Fibroblast of skin of back (primary cell): ENCODE measurements at places on chromosomes 5 and 9.

DNA sequence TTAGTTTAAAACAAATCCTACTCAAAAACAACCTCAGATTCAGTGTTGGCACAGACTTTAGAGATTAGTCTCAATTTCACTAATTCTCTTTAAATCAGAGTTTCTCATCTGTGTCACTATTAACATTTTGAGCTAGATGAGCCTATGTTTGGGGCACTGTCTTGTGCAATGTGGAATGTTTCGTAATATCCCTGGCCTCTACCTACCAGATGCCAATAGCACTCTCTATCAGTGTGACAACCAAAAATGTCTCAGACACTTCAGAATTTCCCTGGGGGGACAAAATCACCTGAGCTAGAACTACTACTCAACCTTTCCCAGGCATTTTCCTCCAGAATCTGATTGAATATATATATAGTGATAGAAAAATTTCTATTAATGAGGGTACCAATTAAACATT, 465.2 kb upstream of the RGMB start:
- no peak for DNase-seq

DNA sequence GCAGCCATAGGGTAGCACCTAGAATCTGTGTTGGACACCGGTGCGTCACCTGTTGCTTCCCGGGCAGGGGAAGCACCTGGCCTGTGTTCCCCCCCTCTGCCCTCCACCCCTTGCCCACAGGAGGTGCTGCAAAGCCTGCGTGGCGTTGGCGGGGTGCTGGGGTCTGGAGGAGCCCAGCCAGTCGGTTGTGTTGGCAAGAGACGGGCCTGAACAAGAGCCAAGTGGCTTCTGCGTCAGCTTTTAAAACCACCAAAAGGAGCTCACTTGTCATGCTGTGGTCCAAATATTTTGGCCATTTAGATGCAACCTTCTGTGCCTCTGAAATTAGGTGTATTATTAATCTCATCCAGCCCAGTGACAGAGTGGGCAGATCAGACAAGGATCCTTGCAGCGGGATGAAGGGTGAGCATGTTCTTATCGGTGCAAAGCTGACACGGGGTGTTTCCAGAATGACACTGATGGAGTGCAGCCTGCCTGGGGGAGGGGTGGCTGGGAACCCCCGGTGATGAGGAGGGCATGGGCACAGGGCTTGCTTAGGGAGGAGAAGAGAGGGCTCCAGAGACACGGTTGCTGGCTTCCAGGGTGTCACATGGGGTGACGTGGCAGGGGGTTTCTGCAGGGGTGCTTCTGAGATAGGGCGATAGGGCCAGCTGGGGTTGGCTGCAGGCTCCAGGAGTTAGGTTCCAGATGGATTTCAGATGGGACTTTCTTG, 9.7 kb upstream of the RXRA start:
- DNase-seq = peak; percentile 56

DNA sequence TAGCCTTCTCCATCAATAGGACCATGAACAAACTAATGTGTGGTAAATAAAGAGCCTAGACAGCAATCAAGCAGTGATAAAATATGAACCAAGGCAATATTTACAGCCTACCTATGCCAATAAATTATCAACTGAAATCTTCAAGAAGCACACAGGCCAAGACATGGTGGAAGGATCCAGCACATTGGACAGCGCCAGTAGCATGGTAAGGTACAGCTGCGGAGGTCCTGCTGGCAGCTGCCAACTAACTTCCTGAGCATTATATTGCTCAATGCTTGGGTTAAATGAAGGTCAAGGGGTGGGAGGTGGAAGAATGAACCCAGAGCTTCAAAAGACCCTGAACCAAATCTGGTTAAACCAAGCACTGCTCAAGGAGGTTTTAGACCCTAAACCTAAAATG, 16.5 kb upstream of the SPDL1 start:
- DNase-seq = peak; percentile 49

- no peak for DNase-seq
Observed at GRCh38 chr9:136002881-136003280, 41.7 kb upstream of the UBAC1 start.

DNA sequence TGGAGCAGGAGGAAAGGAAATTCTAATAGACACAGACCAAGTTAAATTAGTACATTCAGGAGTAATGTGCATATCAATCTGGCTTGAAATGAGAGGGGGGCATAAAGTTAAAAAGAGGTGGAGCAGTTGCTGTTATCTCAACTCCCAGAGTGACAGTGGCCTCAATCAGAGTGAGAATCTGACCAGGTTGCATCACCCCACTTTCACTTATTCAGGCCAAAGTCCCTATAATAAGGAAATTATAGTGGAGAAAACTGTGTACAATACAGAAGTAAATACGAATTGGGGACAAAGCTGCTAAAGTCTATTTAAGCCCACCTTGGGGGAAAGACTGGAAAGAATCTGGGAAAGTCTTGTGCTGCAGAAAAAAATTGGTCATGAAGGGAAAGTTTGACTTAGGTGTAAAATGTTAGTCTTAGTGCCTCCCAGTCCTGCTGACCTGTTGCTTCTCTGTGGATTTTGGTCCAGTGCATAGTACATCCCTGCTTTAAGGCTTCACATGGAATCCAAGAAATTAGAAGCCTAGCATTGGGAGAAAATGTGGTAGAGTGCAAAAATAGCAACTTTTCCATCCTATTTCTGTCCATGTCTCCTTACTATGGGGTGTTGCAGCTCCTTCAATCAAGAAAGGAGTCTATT, 27.9 kb downstream of the MROH2B start:
- no peak for DNase-seq

GRCh38 chr9:4530375-4530774, 40.1 kb downstream of the SLC1A1 start:
- DNase-seq = peak; percentile 30

DNA sequence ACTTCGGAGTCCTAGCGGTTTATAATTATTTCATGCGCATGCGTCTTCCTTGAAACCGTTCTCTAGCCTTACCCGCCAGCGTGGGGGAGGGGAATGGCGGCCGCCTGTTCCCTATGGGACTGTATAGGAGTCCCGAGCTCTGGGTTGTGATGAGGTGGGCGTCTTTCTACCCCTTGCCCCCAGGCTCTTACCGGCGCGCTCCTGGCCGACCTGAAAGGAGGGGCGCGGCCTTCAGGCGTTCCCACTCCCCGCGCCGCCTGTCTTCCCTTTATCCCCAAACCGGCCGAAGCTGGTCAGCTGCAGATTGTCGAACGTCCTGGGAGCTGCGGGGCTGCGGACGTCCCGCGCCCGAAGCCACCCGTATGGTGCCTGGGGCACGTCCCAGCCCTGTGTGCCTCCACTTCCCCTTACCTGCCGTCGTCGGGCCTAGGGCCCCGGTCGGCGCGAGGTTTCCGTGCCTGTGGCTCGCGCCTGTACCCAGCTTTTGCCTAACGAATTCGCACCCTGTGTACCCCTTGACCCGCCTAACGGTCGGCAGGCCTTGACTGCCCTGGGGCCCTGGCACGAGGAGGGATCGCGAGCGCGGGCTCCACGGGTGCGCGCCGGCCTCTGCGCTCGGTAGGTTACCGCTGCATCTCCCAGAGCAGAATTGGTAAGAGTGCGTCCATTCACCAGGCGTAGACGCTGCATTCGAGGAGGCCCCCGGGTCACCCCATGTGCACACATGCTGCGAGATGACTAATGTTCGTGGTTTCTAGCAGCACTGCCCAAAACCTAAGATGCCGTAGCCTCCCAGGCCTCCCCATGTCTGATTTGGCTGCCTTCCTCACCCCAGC, 653 bp upstream of the HNRNPH1 start:
- DNase-seq = peak; percentile 83

GRCh38 chr9:92188969-92189781, 74.0 kb upstream of the SPTLC1 start:
- no peak for DNase-seq

GRCh38 chr5:153088538-153088937, 401.9 kb upstream of the GRIA1 start:
- no peak for DNase-seq

GRCh38 chr9:71147368-71147767, 25.9 kb upstream of the TRPM3 start:
- no peak for DNase-seq

- peak; percentile 71 for DNase-seq
Observed at GRCh38 chr5:93076096-93076495, 504.9 kb downstream of the NR2F1-AS1 start.

GRCh38 chr5:40754381-40755092, 1.2 kb downstream of the TTC33 start:
- peak; percentile 44 for DNase-seq

- DNase-seq = no peak
Observed at GRCh38 chr5:141919218-141920119, 4.2 kb upstream of the DELE1 start.

- DNase-seq = no peak
Observed at GRCh38 chr5:35016174-35017051, 31.3 kb downstream of the AGXT2 start.

DNA sequence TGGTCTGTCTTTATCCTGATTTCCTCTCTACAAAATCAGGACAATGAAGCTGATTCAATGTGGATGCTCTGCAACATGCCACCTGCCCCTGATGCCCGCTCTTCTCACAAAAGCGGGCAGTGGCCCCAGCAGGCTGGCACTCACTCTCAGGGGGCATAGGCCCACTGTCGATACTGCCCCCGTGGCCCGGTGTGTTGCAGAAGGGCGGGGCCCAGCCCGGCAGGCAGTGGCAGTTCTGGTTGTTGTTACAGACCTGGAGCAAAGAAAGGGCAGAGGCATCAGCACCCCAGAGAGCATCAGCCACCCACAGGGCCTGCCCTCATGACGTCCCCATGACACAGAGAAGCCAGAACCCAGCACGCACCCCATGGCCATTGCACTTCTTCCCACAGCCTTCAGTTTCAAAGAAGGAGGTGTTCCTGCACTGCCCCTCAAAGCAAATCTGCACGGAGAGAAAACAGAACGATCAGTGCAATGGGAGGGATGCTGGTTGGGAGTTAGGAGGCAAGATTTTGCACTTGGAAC, 31.5 kb downstream of the NIPAL4 start:
- DNase-seq = no peak

DNA sequence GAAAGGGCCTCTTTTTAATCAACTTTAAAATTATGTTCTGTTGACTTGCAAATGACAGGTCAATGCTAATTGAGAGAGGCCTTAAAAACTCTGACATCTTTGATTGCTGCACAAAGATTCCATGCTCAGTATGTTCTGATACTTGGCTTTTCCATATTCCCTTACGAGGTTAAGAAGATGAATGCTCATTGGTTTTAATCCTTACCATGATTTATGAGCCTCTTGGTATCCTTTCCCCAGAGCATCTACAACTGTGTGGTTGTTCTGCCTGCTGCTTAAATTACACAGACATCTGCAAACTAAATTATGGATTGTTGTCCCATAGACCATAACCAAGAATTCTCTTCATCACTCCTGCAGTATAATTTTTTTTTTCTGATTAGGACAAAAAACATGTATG, 352.6 kb downstream of the CDH12 start:
- DNase-seq = no peak
